ENCODE measurements at places on chromosomes 12 and 14. TPM values are rescaled to one million over a fixed set of nuclear protein-coding genes. Genes with fewer than 3 reads are reported as not detected.

GRCh38 chr14:32331206-32331605 lies 2.1 kb downstream of the AKAP6 start:
- H3K4me3 ChIP-seq = no peak overlapping the region
- no peaks in the 10 kb centered on the region for H3K4me1 ChIP-seq
- no peak overlapping the region for H3K27ac ChIP-seq
- no peaks in the 10 kb centered on the region for H3K27me3 ChIP-seq
- DNase-seq = no peak
- no peaks in the 10 kb centered on the region for H3K36me3 ChIP-seq

DNA sequence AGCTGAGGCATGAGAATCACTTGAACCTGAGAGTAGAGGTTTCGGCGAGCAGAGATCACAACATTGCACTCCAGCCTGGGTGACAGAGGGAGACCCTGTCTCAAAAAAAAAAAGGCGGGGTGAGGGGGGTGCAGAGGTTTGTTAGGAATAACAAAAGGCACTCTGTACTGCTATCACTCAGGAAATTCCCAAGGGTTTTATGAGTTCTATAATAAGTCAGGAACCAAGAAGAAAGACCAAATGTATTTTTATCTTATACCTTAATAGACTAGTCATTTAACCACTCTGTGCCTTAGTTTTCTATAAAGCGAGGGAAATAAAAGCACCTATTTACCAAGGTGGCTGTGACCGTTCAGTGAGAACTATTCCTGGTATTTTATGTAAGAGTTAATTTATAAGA lies 319.2 kb downstream of the GPHN start:
- H3K36me3 ChIP-seq = no peaks in the 10 kb centered on the region
- H3K4me1 ChIP-seq = peaks cover 17% of the 10 kb centered on the region
- H3K27ac ChIP-seq = no peak overlapping the region
- no peaks in the 10 kb centered on the region for H3K27me3 ChIP-seq

DNA sequence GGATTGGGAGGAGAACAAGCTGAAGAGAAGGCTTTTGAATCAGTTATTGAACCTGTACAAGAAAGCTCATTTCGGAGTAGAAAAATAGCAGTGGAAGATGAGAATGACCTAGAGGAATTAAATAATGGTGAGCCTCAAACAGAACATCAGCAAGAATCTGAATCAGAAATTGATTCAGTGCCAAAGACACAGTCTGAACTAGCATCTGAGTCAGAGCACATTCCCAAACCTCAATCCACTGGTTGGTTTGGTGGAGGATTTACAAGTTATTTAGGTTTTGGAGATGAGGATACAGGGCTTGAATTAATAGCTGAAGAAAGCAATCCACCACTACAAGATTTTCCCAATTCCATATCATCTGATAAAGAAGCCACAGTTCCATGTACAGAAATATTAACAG lies 13.5 kb downstream of the MIA2 start:
- H3K4me3 ChIP-seq = peak overlapping the region; percentile 34
- peak overlapping the region; percentile 25 for H3K27ac ChIP-seq
- H3K27me3 ChIP-seq = peaks cover 2% of the 10 kb centered on the region
- peak; percentile 89 for DNase-seq
- peaks cover 14% of the 10 kb centered on the region for H3K4me1 ChIP-seq

DNA sequence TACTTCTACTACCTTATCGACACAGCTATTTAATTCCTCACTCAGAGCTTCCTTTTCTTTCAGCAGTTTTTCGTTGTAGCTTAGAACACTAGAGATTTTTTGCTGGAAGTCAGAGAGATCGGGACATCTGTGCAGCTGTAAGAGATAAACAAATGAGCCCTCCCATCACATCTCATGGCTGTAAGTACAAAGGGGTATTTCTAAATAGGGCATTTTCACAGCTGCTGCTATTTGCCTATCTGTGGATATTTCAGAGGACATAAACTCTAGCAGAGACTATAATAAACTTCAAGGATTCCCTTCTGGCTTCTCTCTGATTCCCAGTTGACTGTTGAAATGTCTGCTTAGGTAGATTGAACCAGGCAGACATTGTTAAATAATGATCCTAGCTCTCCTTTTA lies 76.1 kb upstream of the SAV1 start:
- H3K4me1 ChIP-seq = peaks cover 14% of the 10 kb centered on the region
- no peaks in the 10 kb centered on the region for H3K27me3 ChIP-seq
- H3K4me3 ChIP-seq = no peak overlapping the region
- no peak overlapping the region for H3K27ac ChIP-seq

DNA sequence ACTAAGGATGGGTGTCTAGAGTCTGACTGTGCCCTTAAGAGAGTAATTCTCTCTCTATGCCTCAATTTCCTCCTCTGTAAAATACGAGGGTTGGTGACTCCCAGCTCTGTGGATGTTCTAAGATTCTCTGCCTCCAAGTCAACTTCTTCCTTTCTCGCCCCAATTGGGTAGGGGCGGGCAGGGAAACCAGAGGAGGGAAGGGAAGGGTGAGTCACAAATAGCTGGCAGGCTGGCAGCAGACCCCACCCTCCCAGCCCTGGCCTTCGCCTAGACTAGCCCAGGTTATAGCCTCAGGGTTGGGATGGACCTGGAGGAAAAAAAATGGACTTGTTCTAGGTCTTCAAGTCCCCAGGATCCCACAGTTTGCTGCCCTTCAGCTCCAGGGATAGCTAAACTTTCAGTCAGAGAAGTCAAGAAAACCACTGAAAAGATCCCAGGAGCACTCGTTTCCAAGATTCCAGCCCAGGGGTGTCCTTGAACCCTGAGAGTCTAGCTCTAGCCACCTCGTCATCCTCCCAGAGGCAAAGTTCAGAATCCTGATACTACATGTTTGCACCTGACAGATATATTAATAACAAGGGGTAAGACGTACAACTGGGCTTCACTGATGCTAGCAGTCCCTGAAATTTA lies 2.3 kb downstream of the DGKA start:
- H3K36me3 ChIP-seq = peaks cover 6% of the 10 kb centered on the region
- H3K4me1 ChIP-seq = peaks cover 83% of the 10 kb centered on the region
- peak overlapping the region; percentile 91 for H3K4me3 ChIP-seq
- H3K27ac ChIP-seq = peak overlapping the region; percentile 92
- no peak for DNase-seq
- H3K27me3 ChIP-seq = no peaks in the 10 kb centered on the region

CAPZA3 gene
- not detected for total RNA-seq

TBC1D30 gene
- total RNA-seq = 0.23 TPM

- H3K4me3 ChIP-seq = no peak overlapping the region
- no peaks in the 10 kb centered on the region for H3K36me3 ChIP-seq
- H3K27ac ChIP-seq = no peak overlapping the region
- no peak for DNase-seq
- peaks cover 17% of the 10 kb centered on the region for H3K4me1 ChIP-seq
Measured at GRCh38 chr12:5264006-5264405, 167.9 kb upstream of the NTF3 start.

GRCh38 chr12:86230516-86231146 lies 25.6 kb downstream of the MGAT4C start:
- H3K4me3 ChIP-seq = no peak overlapping the region
- no peaks in the 10 kb centered on the region for H3K4me1 ChIP-seq
- no peaks in the 10 kb centered on the region for H3K27me3 ChIP-seq
- DNase-seq = no peak
- no peaks in the 10 kb centered on the region for H3K36me3 ChIP-seq
- no peak overlapping the region for H3K27ac ChIP-seq

GRCh38 chr12:93325855-93326254 lies 51.9 kb upstream of the NUDT4 start:
- H3K36me3 ChIP-seq = no peaks in the 10 kb centered on the region
- DNase-seq = peak; percentile 81
- H3K4me1 ChIP-seq = peaks cover 37% of the 10 kb centered on the region
- H3K27ac ChIP-seq = no peak overlapping the region
- H3K27me3 ChIP-seq = no peaks in the 10 kb centered on the region

DNA sequence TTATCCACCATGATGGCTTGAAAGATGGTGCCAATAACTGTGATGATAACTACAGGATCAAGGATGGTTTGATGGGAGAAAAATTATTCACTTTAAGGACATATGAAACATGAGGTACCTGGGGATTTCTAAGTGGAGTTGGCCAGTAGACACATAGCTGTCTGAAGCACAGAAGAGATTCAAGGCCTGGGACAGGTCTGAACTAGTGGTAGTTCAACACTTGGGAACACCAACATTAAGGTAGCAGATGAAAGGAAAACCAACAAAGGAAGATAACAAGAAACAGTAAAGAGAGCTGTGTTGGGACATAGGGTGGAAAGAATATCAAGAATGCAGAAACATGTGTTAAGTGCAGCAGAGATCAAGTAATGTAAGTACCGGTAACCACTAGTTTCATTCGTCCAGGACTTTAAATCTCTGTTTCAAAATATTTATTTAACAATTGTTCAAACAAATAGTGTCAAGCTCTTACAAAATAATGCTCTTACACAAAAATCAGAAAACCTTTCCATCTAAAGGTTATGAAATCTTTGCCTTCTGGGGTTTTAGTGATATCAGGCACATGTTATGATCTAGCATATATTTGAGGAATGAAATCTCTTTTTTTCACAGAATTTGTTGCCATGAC lies 104.7 kb downstream of the ST8SIA1 start:
- H3K4me1 ChIP-seq = 0 out of 2 replicates have a peak, but pooled peaks cover 5% of the 10 kb centered on the region
- no peak overlapping the region for H3K4me3 ChIP-seq
- H3K36me3 ChIP-seq = no peaks in the 10 kb centered on the region
- no peak overlapping the region for H3K27ac ChIP-seq

RNASE1 gene
- not detected for total RNA-seq

PTCSC3 gene
- total RNA-seq = not detected

- DNase-seq = no peak
- H3K4me3 ChIP-seq = no peak overlapping the region
- no peaks in the 10 kb centered on the region for H3K4me1 ChIP-seq
- H3K36me3 ChIP-seq = no peaks in the 10 kb centered on the region
Measured at GRCh38 chr12:74066476-74066875, 471.2 kb upstream of the ATXN7L3B start.

DNA sequence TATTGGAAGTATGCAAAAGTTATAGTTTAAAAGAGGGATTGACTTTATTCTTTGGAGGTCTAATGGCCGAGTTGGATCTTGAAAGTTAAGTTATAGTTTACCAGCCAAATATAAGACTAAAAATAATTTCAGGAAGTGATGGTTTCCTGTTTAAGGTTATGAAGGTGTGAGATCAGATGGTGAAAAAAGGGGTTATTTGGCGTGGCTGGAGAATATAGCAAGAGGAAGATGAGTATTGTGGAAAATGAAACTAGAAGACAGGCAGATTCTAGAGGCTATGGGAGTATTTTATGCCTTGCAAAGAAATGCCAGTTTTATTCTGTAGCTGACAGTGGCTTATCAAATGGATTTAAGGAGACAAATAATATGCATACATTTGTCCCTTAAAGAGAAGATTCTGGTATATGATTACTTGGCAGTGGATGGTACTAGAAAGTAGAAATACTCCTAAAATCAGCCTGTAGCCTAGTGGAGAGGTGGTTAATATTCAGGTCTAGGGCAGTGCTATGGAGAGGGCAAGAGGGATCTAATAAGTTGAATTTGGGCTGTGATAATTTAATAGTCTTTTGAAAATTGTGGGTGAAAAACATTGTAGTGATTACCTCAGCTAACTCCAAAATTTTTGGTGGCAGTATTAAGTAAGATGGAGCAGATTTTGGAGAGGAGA lies 1091.8 kb upstream of the ATXN7L3B start:
- no peaks in the 10 kb centered on the region for H3K4me1 ChIP-seq
- no peak overlapping the region for H3K27ac ChIP-seq
- no peaks in the 10 kb centered on the region for H3K27me3 ChIP-seq

TMTC2 gene
- total RNA-seq = 3.0 TPM

DNA sequence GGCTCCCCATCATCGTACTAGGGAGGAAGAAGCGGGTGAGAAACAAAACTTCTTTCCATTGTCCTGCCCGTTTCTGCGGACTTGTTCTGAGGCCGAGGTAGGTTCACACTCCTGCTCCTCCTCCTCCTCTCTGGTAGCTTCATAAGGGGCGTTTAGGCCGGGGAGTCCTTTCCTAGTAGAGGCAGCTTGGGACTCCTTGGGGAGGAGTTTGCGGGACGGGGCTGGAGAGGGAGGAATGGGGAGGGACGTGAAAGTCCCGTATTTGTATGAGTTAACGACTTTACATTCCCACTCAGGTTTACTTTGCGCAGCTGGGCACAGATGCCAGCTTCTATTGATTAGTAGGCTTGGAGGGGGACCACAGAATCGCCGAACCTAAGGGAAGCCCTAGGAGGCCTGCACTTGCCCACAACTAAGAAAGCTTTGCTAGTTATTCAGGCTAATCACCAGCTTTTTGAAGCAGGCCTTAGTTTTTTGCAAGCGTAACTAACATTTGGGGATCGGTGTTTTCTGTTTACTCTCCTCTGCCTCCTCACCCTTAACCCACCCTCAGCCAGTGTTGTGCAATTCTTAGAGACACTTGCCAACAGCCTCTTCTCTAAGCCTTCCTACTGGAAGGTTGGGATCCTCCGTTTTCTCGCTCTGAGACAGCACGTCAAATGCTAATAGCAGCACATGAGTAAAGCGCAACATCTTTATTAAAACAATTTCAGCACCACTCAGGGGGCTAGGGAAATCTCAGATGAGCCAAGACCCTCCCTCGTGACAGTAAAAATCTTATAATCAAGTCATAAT lies 499 bp downstream of the RNASE4 start:
- no peak overlapping the region for H3K4me3 ChIP-seq
- H3K27me3 ChIP-seq = peaks cover 3% of the 10 kb centered on the region
- peak; percentile 30 for DNase-seq
- no peak overlapping the region for H3K27ac ChIP-seq
- no peaks in the 10 kb centered on the region for H3K36me3 ChIP-seq

GRCh38 chr14:98184457-98184856 lies 1087.5 kb downstream of the BCL11B start:
- no peak for DNase-seq
- no peaks in the 10 kb centered on the region for H3K4me1 ChIP-seq
- no peak overlapping the region for H3K4me3 ChIP-seq
- H3K27ac ChIP-seq = no peak overlapping the region
- no peaks in the 10 kb centered on the region for H3K27me3 ChIP-seq

DNA sequence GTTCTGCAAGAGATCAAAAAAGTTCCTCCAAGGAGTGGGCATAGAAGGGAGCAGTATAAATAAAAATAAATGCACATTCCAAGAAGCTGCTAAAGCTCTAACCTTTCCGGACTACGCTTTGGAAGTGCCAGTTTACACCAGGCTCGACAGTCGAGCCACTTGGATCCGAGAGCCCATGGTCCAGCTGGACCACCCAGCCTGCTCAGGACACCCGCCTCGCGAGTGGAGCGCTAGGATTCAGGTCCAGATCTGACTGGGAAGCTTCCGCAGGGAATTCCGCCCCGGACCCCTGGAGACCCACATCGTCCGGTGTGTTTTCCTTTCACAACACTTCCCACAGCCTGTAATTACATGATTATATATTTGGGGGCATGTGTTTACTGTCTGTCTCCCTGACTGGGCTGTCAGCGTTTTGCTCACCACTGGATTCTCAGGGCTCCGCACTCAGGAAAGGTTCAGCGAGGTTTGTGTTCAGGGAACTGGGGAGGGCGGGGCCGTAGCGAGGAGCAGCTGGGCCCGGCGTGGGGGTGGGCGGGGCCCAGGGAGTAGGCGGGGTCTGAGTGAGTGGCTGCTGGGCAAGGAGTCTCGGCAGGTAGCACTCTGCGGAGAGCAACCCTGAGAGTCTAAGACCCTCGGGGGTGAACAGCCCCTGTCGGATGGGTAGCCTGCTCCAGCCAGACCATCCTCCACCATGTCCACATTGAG lies 52.3 kb upstream of the TMEM263 start:
- no peaks in the 10 kb centered on the region for H3K36me3 ChIP-seq
- no peak overlapping the region for H3K27ac ChIP-seq
- DNase-seq = peak; percentile 16
- H3K4me3 ChIP-seq = peak overlapping the region; percentile 84

Data from HFFc6 (cell line).